ENCODE measurements at places on chromosomes 5 and 9.
A peak's percentile ranks its signal among the peaks of the same experiment; 100 is the strongest.

DNA sequence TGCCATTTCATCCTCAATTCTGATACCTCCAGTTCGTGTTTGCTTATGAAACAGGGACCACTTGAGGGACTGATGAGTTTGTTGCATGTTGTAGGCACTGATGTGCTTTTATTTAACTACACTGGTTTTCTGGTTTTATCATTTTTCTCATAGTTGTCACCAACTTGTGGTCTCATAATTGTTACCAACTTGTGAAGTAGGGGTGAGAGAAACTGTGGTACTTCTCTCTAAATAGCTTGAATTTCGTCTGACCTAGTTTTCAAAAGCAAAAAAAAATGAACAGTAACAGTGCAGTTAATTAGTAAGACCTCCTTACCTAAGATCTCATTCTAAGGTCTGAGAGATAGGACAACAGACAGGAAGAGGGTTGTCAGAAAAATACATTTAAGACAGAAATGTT lies 78.0 kb downstream of the ANXA2R start:
- no peak for DNase-seq

- no peak for DNase-seq
Measured at GRCh38 chr9:8946461-8946860, 1146.9 kb upstream of the DMAC1 start.

- DNase-seq = no peak
Measured at GRCh38 chr5:64952951-64953673, 184.4 kb downstream of the CWC27 start.

- DNase-seq = no peak
Measured at GRCh38 chr5:89437450-89438435, 554.8 kb upstream of the MEF2C start.

- DNase-seq = no peak
Measured at GRCh38 chr5:65132386-65132785, 349.3 kb downstream of the ADAMTS6 start.

DNA sequence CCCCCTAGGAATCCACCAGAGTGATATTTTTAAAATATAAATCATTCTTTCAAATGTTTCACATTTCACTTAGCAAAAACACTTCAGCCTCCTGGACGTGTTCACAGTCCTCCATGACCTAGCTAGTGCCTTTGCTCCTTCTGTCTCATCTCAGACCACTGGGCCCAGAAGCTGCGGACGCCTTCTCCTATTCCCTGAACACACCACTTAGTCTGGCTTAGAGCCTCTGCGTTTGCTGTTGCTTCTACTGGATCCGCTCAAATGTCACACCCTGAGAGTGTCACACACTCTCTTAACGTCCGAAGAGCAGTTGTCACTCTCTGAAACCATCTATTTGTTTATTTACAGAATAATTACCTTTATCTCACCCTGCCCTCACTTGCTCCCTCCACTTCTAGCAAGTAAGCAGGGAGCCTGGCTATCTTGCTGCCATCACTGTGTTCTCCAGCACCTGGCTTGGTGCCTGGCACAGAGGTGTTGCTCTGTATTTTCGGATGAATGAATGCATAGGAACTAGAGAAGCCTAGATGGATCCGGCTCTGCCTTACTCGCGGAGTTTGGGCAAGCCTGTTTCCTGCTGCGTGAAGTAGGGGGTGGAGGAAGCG lies 1.2 kb upstream of the GRK6 start:
- DNase-seq = no peak

DNA sequence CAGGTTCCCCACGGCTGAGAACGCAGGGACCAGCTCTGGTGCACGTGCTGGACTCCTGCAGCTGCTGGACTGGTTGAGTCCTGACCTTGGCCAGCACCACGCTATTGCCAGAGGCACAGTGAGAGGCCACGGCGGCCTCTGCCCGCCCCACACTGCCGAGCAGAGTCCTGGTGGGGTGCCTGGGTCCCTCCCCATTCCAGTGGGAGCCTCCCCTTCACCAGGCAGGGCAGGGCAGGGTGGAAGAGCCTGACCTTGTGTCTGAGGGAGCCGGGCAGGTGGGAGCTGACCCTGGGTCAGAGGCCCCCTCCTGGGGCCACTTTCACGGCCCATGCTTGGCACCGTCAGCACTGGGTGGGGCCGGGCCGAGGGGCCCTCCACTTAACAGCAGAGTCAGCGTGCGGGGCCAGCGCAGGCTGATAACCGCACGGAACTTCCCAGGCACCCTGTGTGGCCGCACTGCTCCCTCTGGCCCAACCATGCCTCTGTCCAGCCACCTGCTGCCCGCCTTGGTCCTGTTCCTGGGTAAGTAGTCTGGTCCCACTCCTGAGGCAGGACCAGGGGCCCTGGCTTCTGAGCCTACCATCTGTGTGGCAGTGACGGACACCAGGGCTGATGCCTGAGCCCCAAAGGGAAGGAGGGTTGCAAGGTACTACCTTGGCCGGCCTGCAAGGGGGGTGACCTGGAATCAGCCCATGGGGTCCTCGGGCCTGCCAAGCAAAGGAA lies at the start of gene MAMDC4:
Gene MAMDC4 (plus strand): TSS at position 406 of the 723 bp plus-strand sequence. CDS start 71 bp downstream, at position 477.
- DNase-seq = no peak

DNA sequence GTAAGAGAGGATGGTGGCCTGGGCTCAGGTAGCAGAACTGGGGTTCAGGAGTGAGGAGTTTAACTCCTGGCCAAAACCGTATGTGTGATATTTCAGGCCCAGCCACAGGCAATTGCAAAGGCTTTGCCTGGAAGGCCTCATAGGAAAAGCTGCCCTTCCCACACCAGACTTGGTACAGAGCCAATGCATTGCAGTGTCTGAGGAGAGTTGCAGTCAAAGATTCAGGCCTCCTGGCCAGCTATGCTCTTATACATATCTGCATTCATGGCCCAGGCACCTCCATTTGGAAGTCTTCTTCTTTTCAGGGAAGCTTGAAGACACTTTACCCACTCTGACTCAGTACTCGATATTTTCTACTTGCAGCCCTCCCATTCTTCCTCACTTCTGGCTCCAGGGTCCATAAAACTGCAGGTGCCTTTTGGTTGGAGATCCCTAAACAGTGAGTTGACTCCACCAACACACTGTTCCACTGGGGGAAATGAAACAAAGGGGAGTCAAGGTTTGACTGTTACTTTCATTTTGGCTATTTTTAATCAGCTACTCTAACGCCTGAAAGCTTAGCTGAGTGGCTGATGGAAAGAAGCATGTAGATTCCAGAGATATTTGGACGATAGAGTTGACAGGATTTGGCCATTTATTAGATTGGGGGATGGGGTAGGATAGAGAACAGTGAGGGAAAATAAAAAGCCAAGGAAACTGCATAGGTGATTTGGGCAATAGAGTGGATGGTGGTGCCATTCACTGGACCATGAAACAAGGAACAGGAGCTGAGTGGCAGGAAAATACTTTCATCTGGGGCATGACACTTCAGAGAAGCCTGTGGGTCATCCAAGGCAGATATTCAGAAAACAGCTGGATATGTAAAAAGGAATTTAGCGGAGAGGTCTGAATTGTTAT lies 30.6 kb upstream of the IL33 start:
- DNase-seq = no peak

GRCh38 chr9:93316726-93317494 lies 133.0 kb downstream of the WNK2 start:
- DNase-seq = no peak

DNA sequence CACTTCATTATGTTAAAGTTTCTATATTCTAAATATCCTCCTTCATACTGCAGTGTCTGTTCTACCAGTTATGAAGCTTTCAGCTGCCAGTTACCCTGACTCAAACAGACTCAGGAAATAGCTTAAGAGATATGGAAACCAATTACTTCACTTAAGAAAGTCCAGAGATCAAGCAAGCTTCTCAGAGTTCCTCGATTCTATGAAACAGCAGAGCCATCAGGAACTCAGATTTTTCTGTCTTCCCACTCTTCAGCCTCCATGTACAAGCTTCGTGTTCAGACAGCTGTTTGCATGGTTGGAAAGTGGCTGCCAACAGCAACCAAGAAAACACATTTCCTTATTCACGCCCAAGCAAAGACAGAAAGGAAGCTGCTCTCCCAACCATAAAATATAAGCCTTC lies 216.1 kb downstream of the ACTL7B start:
- DNase-seq = no peak

DNA sequence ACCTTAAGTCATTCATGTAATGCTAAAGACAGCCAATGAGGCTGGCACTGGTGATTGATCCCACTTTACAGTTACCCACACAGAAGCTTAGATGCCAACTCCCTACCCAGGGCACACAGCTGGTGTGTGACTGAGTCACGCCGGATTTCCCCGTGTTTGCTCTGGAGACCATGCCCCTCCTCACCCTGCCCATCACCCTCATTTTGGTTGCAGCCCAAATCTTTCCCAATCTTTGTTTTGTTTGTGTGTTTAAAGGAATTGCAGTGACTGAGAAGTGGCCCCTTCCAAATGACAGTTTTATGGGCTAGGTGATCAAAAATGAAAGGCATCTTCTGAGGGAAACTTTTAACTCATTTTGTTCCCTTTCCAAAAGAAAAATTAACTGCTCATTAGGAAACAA lies 10.9 kb downstream of the FBXL7 start:
- peak; percentile 27 for DNase-seq

DNA sequence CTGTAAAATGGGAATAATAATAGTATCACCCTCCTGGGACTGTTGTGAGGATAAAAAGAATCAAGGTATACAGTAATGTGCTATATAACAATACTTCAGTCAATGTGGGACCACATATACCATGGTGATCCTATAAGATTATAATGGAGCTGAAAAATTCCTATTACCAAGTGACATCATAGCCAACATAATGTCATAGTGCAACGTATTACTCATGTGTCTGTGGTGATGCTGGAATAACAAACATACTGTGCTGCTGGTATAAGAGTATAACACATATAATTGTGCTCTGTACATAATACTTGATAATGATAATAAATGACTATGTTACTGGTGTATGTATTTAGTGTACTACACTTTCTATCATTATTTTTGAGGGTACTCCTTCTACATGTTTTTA lies 38.1 kb downstream of the LIFR start:
- no peak for DNase-seq
